DMS 273 treated with DMSO at 0.1 percent for 48 hours (cell line): ENCODE measurements at places on chromosomes 13 and 19.

- DNase-seq, result no peak
Measured at GRCh38 chr13:113545455-113545930, 39.1 kb upstream of the TFDP1 start.

GRCh38 chr19:47056411-47056810 lies 8.0 kb upstream of the TMEM160 start:
- DNase-seq, result no peak

GRCh38 chr13:19159761-19160420 lies 21.7 kb downstream of the TUBA3C start:
- DNase-seq, result no peak

- DNase-seq, result no peak
Measured at GRCh38 chr19:33794683-33795369, 1.8 kb upstream of the KCTD15 start.

DNA sequence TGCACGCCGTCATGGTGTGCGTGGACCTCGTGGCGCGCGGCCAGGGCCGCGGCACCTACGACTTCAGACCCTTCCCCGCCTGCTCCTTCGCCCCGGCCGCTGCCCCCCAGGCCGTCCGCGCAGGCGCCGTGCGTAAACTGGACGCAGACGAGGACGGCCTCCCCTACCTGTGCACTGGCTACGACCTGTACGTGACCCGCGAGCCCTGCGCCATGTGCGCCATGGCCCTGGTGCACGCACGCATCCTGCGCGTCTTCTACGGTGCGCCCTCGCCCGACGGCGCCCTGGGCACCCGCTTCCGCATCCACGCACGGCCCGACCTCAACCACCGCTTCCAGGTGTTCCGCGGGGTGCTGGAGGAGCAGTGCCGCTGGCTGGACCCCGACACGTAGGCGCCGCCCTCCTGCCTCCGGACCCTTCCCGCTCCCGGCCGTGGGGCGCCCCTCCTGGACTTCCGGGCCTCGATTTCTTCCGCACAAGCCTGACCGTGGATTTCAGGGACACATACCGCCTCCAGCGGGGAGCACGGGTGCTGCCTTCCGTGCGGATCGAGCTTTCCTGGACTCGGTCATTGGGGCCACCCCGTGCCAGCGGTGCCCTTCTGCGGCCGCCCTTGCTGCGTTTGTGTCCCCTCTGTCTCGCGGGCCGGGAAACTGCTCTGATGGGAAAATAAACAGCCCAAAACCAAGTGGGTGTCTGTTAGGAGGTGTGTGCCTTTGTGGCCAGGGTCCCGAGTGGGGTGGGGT lies 7.7 kb downstream of the ADAT3 start:
- no peak for DNase-seq

- no peak for DNase-seq
Measured at GRCh38 chr19:42497492-42498168, 30.7 kb downstream of the CEACAM1 start.

DNA sequence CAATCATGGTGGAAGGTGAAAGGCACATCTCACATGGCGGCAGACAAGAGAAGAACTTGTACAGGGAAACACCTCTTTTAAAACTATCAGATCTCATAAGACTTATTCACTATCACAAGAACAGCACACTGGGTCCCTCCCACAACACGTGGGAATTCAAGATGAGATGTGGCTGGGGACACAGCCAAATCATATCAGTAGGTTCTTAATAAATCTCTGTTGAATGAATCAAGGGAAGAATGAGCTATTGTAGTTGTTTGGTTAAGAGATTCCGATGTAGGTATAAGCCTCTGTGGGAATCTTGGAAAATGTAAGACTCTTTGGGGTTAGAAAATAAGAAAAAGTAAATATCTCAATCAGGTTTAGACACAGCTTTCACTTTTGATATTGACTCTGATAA lies 400.2 kb downstream of the KCNRG start:
- no peak for DNase-seq

GRCh38 chr19:38367041-38367440 lies 7.3 kb upstream of the PSMD8 start:
- no peak for DNase-seq

GRCh38 chr19:44867578-44867977 lies 21.5 kb downstream of the NECTIN2 start:
- no peak for DNase-seq

DNA sequence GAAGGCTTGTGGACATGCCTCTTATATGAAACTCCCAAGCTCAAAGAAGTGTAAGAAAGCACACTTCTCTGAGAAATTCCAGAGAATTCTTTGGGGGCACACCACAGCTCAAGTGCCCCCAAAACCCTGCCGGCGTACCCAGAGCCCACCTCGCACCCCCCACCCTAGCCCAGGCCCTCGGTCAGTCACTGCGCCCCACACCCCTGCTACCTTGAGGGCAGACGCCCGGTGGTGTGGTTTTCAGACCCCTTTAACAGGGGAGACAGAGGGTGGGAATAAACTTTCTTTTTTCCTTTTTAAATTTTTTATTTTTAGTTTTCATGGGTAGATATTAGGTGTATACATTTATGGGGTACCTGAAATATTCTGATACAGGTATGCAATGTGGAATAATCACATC lies 29.5 kb downstream of the PEPD start:
- DNase-seq, result no peak

GRCh38 chr13:38440666-38441065 lies 91.0 kb downstream of the UFM1 start:
- no peak for DNase-seq

DNA sequence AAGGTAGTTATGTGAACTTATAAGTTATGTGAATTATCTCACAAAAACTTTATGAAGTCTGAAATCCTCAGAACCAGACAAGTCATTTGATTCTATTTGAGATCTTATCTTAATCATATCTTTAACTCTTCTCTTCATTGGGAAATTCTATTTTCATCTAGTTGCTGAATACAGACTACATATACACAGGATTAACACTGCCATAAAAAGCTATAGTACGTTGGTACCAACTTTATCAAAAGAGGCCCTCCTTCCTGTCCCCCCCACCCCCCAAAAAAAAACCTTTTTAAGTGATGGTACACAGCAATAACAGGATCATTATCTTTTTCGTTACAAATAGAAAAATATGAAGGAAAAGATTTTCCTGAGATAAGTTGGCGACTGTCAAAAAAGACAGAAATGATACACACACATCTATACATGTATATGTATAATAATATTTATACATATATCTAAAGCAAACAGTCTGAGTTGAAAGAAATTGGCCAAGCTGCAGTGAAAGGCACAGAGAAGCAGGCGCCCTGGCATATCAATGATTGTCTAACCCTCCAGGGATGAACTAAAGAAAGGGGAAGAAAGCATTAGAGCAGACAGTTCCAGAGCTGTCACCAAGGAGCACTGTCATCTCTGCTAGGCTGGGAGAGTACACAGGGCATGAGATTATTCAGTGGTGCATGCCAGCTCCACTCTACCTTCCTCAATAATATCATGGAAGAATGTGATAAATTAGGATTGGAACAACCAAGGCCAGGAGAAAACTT lies 116.7 kb downstream of the KLF12 start:
- DNase-seq, result no peak

DNA sequence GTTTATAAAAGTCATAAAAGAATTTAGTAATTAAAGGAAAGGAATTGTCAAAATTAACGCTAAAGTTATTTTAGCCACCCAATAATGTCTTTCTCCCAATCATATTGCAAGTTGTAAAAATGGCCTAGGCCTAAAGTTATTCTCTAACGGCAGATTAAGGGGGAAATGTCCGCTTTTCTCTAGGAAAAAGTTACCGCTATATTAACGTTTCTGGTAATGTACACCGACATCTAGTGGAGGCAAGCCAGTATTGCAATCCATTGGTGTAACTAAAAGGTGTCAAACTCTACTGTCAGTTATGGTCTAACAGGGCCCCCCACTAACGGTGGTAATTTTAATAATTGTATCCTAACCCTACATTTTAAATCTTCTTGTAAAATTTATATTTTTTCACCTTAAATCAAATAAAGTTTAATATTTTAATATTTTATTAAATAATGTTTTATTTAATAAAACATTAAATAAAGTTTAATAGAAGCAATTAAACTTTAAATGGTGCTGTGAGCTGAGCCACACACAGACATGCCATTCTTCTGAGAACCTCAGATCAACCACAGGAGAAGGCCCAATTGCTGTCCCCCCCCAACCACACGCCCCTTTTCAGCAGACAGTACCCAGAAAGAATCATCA lies 35.9 kb upstream of the ZSCAN5A start:
- peak; percentile 19 for DNase-seq

- DNase-seq, result peak; percentile 59
Measured at GRCh38 chr13:52849291-52850071, 1.0 kb upstream of the PCDH8 start.

DNA sequence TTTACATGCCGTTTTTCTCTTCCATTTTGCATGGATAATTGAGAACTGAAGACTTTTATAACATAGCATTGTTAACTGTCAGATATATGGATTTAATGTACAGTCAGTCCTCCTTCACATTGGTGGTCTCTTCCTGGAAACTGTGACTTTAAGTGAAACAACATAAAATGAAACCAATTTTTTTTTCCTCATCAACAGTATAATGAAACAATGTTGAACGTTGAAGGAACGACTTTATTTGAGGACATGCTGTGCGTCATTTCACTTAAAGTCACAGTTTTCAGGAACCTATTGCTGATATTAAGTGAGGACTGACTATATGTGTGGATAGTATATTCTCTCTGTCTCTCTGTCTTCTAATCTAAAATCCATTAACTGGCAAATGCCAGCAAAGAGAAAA lies 54.8 kb downstream of the COG3 start:
- no peak for DNase-seq

GRCh38 chr19:14395710-14396336 lies 14.6 kb downstream of the ADGRE5 start:
- no peak for DNase-seq

DNA sequence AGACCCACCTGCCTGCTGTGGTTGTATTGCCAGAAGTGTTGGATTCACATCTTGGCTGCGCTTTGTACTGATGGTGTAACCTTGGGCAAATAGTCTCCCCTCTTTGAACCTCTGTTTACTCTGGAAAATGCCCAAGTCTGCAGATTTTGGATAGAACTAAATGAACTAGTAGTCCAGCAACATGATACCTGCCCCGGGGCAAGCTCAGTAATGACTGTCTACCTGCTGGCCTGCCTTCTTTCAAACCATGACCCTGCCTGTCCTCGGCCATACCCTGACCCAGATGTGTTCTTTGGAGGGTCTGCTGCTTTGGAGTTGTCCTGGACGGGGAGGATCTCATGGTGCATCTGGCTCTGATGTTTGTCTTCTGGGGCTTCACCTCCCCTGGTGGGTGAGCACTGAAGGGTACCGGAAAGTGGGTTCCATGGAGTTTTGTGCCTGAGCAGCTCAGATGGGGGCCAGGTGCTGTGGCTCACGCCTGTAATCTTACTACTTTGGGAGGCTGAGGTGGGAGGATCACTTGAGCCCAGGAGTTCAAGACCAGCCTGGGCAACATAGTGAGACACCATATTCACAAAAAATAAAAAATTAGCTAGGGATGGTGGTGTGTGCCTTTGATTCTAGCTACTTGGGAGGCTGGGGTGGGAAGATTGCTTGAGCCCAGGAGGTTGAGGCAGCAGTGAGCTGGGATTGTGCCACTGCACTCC lies 59.5 kb downstream of the TNFRSF19 start:
- DNase-seq, result no peak

DNA sequence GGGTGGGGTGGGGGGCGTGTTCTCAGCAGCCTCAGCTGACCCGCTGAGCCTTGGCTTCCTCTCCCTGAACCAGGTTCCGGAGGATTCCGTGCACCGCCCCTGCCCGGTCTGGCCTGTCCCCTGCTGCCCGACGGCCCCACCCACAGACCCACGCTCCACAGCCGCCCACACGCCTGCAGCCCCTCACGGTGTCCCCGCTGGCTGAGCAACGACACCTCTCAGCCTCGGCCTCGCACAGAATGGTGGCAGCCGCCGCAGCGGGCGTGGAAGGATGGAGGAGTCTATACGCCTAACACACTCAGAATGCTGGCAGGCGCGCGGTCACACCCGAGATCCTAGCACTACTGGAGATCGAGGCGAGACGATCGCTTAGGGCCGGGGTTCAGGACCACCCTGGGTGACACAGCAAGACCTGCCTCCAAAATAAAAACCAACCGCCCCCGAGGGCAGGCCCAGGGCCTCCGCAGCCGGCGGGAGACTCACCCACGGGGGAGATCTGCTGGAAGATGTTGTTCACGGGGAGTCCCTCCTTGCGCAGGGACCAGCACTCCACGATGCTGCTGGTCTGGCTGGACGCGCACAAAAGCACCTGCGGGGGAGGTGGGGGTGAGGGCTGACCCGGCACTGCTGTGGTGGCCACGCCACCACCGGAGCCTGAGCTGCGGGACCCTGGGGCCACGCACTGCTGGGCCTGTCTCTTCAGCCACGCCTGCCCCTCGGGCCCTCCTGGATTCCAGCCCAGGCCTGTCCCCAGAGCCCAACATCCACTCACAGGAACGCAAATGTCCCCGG lies 8.4 kb downstream of the MED16 start:
- no peak for DNase-seq

- no peak for DNase-seq
Measured at GRCh38 chr13:54185101-54185500, 1156.5 kb downstream of the OLFM4 start.

GRCh38 chr13:82176751-82177150 lies 1705.5 kb downstream of the SLITRK1 start:
- DNase-seq, result no peak

- DNase-seq, result no peak
Measured at GRCh38 chr19:13506471-13506820, at the start of gene CACNA1A. Gene CACNA1A, minus strand, starts transcription at chr19:13506479. Its CDS starts 255 bp downstream, at chr19:13506224.

DNA sequence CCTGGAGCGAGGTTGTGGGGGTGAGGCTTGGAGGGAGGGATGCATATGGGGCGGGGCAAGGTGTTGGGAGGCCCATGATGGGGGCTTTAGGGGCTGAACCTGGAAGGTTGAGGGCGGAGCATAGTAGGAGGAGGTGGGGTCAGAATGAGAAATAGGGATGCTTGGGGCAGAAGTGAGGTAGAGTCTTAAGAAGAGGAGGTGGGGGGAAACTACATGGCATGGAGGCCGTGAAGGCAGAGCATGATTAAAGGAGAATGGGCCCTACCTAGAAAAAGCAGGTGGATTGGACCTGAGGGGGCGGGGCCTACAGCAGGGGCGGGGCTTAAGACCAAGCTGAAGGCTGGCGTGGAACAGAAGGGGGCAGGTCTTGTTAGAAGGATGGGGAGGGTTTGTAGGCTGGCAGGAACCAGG lies 799 bp downstream of the NR1H2 start:
- DNase-seq, result no peak

DNA sequence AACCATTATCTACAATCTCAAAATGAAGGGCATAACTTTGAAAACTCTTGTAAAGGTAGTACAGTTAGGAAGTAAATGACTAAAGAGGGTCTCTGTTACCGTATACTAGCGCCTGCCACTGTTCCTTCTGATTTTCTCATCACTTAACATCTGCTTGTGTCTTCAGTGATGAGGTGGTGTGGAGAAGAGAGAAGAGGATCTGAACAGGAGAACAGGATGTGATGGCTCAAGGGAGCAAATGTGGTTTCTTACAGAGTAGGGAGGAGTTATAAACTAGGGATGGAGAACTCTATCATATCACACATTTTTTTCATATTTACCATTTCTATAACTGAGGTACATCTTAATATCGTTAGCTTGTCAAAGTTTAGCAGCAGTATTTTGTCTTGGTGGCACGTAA lies 1.1 kb downstream of the KCTD4 start:
- no peak for DNase-seq
